ENCODE measurements at places on chromosomes 1 and 21.

DNA sequence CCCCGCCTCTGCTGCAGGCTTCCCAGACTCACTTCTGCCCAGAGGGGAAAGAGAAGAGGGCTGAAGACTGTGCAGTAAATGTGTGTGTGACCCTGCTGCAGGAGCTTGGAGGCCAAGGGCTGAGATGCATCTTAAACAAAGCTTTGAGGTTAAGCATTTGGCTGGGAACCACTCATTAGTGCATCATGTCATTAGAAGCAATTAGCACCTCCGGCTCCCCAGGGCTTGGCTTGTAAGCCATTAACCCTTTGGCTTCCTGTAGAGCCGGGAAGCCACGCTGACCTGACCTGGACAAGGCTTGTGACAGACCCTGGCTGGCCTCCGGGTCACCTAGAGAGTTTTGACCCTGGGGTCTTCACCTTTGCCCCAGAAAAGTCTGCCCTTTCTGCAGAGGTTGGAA lies 77.0 kb downstream of the CSMD2 start:
- no peak for DNase-seq

DNA sequence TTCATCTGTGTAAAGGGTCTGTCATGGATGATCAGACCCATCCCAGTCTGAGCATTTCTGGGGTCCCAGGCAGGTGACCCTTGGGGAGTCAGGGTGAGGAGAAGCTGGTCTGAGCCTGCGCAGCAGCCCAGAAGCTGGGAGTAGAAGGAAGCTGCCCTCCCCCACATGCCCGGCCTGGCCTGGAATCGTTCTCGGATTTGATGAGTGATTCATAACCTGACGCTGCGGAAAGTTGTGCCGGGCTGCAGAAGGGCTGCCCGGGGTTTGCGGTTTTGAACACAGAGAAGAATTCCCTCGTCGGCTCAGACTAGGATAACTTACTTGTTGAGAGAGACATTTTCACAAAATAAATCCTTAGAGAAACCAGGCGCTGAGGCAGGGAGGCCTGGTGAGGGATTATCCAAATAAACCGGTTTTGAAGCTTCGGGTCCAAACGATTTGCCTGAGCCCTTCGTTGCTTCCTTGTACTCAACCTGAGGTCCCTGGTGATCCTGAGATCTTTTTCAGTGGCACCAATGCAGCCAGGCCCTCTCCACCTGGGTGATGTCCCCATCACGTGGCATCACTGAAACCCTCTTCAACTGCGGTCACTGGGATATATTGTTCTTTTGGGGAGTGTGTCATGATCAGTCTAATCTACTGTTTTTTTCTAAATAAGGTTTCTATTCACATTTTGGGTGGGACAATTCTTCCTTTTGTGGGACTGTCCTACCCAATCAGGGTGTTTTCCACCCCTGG lies 29.2 kb downstream of the EPHB2 start:
- no peak for DNase-seq

GRCh38 chr1:224499204-224499603 lies 64.6 kb upstream of the WDR26 start:
- no peak for DNase-seq

DNA sequence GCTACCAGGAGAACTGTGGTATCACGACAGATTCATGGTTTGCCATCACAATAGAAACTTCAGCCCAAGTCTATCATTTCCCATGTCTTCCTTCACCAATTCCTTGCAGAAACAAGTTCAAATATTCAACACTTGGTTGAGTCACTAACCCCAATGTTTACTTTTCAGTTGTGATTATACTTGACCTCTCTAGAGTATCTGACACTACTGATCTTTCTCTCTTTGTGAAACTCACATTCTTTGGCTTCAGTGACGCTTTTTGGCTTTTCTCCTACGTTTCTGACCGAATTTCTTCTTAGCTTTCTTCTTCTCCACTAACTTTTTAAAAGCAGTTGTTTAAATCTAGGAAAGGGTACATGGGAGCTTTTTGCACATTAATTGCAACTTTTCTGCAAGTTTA lies 48.8 kb upstream of the HMGB4 start:
- no peak for DNase-seq

- DNase-seq = no peak
Observed at GRCh38 chr1:186055846-186056245, 319.2 kb downstream of the TPR start.

- DNase-seq = peak; percentile 21
Observed at GRCh38 chr1:48817505-48818114, 40.9 kb upstream of the BEND5 start.

- no peak for DNase-seq
Observed at GRCh38 chr1:16927711-16928485, 6.2 kb downstream of the CROCC start.

- DNase-seq = peak; percentile 84
Observed at GRCh38 chr1:167533851-167534300, 15.5 kb upstream of the CD247 start.

- no peak for DNase-seq
Observed at GRCh38 chr21:39363607-39364555, 15.0 kb upstream of the HMGN1 start.

- no peak for DNase-seq
Observed at GRCh38 chr1:214983126-214983869, 99.2 kb upstream of the KCNK2 start.

GRCh38 chr1:43632135-43632670 lies 17.7 kb upstream of the KDM4A start:
- DNase-seq = peak; percentile 7

GRCh38 chr21:38503583-38503982 lies 5.3 kb upstream of the ERG start:
- DNase-seq = no peak

DNA sequence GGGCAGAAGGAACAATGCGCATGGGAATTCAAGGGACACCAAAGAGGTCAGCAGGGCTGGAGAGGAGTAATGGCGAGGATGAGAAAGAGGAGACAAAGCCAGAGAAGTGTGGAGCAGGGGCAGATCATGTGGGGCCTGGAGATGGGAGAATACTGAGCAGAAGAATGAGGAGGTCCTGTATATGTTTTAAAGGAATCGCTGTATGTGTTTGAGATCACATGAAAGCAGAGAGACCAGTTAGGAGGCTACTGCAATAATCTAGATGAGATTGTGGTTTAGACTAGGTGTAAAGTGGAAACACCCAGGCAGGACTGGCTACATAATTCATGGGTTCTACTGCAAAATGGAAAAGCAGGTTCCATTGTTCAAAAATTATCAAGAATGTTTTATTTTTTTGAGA lies 33.3 kb upstream of the SLC30A10 start:
- no peak for DNase-seq

DNA sequence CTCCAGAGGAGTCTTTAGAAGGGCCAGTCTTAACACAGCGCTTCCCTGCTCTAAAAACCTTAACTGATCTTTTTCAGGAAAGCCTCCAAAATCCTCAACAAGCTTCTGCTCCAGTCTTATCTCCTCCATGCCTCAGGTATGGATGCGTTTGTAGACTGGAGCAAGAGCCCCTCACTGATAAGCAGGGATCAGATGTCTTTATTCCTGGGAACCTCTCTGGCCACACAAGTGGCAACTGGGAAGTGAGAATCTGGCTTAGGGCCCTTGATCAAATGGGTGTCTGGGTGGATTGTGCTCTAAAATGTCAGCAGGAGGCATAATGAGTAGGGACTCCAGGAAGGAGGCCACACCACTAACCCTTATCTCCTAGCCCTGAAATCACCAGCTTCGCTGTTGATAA lies 1.4 kb downstream of the ZBTB8A start:
- no peak for DNase-seq

DNA sequence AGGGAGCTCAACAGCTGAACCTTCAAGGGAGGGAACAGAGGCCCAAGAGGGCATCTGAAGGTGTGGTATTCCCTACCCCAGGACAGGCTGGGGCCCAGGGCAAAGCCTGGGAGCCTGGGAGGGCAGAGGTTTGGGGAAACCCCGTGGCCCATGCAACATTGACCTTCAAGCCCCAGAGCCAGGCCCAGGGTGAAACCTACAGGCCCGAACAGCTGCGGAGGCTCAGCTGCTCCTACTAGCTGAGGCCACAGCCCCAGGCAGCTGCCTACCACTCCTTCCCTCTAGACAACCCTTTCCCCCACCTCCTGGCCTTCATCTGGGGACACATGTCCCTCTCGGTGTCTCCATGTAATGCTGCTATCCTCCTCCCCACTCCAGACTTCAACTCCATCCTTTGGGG lies 3.2 kb downstream of the LAD1 start:
- no peak for DNase-seq

GRCh38 chr1:77513839-77514763 lies 168.4 kb downstream of the ZZZ3 start:
- DNase-seq = no peak

GRCh38 chr1:101276818-101277217 lies 40.0 kb downstream of the S1PR1 start:
- DNase-seq = no peak

- DNase-seq = no peak
Observed at GRCh38 chr1:101136739-101137138, 100.1 kb upstream of the S1PR1 start.

DNA sequence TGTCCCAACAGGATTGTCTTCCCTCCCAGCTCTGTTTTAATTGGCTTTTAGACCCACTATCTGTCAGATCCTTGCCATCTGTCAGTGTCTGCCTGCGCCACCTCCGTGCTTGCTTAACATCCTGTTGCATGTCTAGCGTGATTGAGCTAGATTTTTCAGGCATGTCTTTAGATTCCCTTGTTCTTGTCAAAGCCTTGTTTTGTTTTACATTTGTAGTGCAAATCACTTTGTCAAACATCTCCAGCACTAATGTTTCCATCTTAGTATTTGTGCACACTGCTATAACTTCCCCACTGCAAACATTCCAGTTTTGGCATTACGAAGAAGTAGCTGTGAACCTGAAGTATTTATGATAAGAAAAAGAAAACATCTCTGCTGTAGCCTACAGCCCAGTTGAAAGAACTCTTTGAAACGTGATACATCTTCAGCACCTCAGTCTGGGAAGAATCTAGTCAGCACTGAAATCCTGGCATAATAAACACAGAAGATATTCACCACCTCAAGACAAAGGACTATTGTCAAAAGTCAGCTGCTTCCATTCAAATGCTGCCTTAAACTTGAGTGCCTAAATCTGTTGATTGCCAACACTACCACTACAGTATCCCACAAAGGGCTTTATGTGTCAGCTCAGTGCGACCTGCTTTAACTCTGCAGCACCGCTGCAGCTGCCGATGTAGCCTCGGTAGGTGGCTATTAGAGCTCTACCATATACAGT lies 105.0 kb downstream of the FNBP1L start:
- DNase-seq = peak; percentile 71

DNA sequence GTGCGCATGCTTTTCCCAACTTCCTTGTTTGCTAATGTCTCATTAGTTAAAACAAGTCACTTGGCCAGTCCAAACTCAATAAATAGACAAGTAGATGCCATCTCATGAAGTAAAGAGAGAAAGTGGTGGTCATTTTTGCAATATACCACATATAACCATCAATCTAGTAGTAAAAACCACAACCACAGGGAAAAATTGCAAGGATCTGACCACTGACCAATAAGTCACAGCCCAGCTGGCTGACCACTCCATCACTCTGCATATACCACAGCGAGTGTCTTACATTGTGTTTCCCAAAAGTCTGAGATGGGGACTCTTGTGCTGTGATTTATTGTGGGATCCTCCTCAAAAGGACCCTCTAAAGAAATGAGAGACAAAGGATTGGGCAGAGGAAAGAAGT lies 76.0 kb downstream of the FH start:
- DNase-seq = no peak

GRCh38 chr1:172821609-172822274 lies 162.8 kb downstream of the FASLG start:
- DNase-seq = no peak

GRCh38 chr1:215273838-215274516 lies 191.4 kb downstream of the KCNK2 start:
- DNase-seq = no peak

GRCh38 chr1:19257178-19257914 lies 5.7 kb downstream of the MRTO4 start:
- DNase-seq = no peak

GRCh38 chr1:88350648-88351047 lies 333.4 kb upstream of the PKN2 start:
- no peak for DNase-seq

DNA sequence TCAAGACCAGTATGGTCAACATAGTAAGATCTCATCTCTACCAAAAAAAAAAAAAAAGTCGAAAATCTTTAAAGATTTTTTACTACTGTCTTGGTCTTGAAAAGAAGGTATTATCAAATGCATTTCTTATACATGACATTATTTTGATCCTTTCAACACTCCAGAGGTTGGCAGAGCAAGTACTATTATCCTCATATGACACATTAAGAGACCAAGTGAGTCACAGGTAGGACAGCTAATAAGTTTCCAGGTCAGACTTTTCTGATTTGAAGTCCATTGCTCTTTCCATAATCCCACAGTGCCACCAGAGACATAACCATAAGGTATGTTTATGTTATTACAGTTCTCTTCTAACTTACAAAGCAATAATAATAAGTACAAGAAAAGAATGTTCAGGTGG lies 15.2 kb downstream of the DBT start:
- no peak for DNase-seq

DNA sequence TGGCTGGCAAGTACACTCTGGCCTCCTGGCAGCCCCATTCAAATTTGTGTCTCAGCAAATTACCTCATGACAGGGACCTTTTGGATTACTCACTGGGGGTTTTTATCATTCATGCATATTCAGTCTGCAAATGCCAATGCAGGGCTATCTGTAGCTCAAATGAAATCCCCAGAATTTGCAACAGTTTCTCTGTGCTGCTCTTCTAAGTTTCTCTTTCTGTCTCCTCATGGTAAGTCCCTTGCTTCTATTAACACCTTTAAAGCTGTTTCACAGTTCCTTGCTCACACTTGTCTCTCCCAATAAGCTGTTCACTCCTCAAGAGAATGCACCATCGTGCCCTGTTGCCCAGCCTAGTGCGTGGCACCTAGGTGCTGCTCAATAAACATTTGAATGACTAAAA lies 3.3 kb upstream of the FAM78B start:
- DNase-seq = no peak

DNA sequence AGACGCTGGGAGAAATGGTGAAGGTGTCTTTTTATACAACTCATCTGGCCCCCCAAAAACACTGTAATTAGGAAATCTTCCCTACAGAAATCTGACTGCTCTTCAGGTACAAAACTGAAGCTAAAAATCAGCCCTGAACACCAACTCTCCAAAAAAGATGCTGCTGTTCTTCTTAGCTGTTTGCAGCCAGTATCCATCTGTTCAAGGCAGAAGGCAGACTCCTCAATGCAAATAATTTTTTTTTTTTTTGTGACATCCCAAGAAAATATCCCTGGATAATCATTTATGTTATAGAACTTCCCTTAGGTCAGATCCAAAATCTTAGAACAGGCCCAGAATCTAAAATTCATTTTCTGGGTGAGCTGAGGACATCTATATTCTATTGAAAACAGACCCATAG lies 36.5 kb downstream of the TRIT1 start:
- DNase-seq = no peak

- DNase-seq = no peak
Observed at GRCh38 chr1:87115891-87116290, 201.5 kb downstream of the HS2ST1 start.

DNA sequence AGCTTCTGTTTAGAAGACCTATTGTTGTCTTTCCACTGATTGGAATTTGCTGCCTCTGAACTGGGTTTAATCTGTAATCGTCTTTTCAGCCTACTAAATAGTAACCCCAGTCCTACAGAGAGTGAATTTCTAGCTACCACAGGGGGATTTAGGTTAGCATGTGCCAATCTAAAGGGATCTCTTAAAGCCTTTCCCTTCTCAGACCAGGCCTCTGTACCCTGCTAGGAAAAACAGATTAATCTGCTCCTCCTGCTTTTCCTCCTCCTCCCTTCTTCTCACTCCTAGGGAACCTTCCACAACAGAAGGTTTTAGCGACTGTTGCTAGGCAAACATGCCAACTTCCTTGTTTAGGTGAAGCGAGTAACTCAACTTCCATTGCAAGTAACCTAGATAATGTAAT lies 1.3 kb upstream of the RC3H1 start:
- no peak for DNase-seq
